Regular cardiac myocyte (primary cell): ENCODE measurements at places on chromosomes 4 and X. TPM values are rescaled to one million over a fixed set of nuclear protein-coding genes. Genes with fewer than 3 reads are reported as not detected.

Gene IQCM
- not detected in 2 replicates for total RNA-seq

Gene WDR17
- 0.58 and 1.7 TPM in 2 replicates for total RNA-seq

Gene IGFBP7
- 579 and 2,784 TPM in 2 replicates for total RNA-seq

Gene FAM47A
- not detected in 2 replicates for total RNA-seq

Gene DUSP9
- total RNA-seq: under 0.01 TPM in 1 of 2 replicates, not detected in the other

Gene CT45A2
- total RNA-seq: not detected in 2 replicates

Gene F9
- not detected in 2 replicates for total RNA-seq

Gene TBC1D9
- total RNA-seq: 48.2 and 48.3 TPM in 2 replicates

Gene GRK4
- total RNA-seq: 3.5 and 5.9 TPM in 2 replicates

Gene TNIP3
- total RNA-seq: 0.38 and 0.56 TPM in 2 replicates

Gene ERAS
- total RNA-seq: not detected in 2 replicates

Gene SMIM10L2A
- total RNA-seq: under 0.01 and 1.7 TPM in 2 replicates

Gene TCP11X1
- total RNA-seq: not detected in 2 replicates

Gene TLR7
- not detected in 2 replicates for total RNA-seq

Gene ADAMTS3
- total RNA-seq: 2.7 and 5.4 TPM in 2 replicates

Gene GPR34
- not detected in 2 replicates for total RNA-seq

Gene SPCS3
- total RNA-seq: 121 and 212 TPM in 2 replicates

Gene DOK7
- total RNA-seq: under 0.01 TPM in 2 replicates

Gene WNK3
- 0.38 and 1.1 TPM in 2 replicates for total RNA-seq

Gene TMEM164
- 13.2 and 16.7 TPM in 2 replicates for total RNA-seq

Gene BMP15
- not detected in 2 replicates for total RNA-seq

Gene SLC10A6
- not detected in 2 replicates for total RNA-seq

Gene SPANXA2
- not detected in 2 replicates for total RNA-seq

Gene APELA
- not detected in 2 replicates for total RNA-seq

Gene GAGE2A
- total RNA-seq: not detected in 2 replicates

Gene CXCL6
- 49.7 and 349 TPM in 2 replicates for total RNA-seq

Gene GPR78
- under 0.01 and 0.85 TPM in 2 replicates for total RNA-seq

Gene PFKFB1
- 0.19 TPM in 1 of 2 replicates, not detected in the other for total RNA-seq

Gene SHISA3
- 0.38 and 1.7 TPM in 2 replicates for total RNA-seq

Gene ASB9
- total RNA-seq: 0.38 and 0.56 TPM in 2 replicates

Gene NDST3
- not detected in 2 replicates for total RNA-seq

Gene FAM9B
- total RNA-seq: not detected in 2 replicates

Gene PAGE2
- not detected in 2 replicates for total RNA-seq

Gene TIMM17B
- 26.5 and 42.0 TPM in 2 replicates for total RNA-seq

Gene INTU
- total RNA-seq: 3.1 and 11.8 TPM in 2 replicates

Gene IL2
- not detected in 2 replicates for total RNA-seq

Gene RIBC1
- 0.19 and 0.28 TPM in 2 replicates for total RNA-seq

Gene HEPH
- 17.3 and 50.5 TPM in 2 replicates for total RNA-seq
